ENCODE measurements at places on chromosomes 1 and 21. TPM values are rescaled to one million over a fixed set of nuclear protein-coding genes. Genes with fewer than 3 reads are reported as not detected.

DNA sequence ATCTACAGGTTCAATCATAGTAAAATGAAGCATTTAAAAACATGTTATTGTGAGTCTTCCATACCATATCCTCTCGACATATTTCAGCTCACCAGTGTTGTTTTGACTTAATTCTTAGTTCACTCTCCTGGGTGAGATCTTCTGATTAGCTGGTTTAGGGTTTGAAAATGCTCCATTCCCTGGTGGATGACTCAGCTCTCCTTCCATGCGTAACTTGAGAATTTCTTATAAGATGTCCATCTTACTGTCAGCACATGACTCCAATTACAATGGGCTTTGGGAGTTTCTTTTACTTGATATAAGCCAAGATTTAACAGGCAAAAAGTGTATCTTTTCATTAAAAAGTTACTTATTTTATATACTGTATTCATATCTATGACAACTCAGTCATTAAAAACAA is 476.5 kb downstream of the BRINP3 start:
- H3K27ac ChIP-seq = no peak overlapping the region
- H3K4me3 ChIP-seq = no peak overlapping the region
- no peaks in the 10 kb centered on the region for H3K27me3 ChIP-seq
- no peaks in the 10 kb centered on the region for H3K4me1 ChIP-seq
- H3K36me3 ChIP-seq = no peaks in the 10 kb centered on the region

DNA sequence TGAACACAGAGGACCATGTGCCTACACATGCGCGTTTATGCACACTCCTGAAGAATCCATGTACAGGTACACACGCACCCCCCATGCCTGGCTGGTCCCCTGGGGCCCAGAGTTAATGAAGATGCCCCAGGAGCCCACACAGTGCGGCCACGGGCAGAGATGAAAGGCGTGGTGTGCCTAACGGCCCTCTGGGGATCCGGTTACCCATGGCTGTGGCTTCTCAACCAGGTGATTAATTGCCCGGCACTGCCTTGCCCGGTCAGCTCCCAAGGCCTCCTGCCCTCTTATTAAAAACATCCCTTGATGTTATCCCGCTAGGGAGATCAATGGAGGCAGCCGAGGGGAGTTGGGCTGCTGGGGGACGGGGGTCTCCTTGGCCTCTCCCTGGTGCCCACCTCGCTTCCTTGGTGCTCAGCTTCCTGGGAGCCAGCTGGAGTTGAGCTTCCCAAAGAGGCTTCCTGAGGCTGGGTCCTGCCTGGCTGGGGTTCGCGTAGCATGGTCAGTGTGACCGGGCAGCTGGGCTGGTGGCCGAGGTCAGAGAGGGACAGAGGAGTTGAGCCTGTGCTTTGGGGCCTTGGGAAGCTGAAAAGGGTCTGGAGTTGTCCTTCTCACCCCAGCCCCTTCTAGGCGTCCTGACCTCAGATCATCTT is 75.0 kb upstream of the WNT4 start:
- H3K4me3 ChIP-seq = no peak overlapping the region
- H3K27ac ChIP-seq = no peak overlapping the region
- H3K27me3 ChIP-seq = no peaks in the 10 kb centered on the region
- H3K4me1 ChIP-seq = no peaks in the 10 kb centered on the region

- no peaks in the 10 kb centered on the region for H3K27me3 ChIP-seq
- no peaks in the 10 kb centered on the region for H3K36me3 ChIP-seq
- DNase-seq = no peak
Observed at GRCh38 chr1:114453361-114453784, 57.6 kb downstream of the TRIM33 start.

DNA sequence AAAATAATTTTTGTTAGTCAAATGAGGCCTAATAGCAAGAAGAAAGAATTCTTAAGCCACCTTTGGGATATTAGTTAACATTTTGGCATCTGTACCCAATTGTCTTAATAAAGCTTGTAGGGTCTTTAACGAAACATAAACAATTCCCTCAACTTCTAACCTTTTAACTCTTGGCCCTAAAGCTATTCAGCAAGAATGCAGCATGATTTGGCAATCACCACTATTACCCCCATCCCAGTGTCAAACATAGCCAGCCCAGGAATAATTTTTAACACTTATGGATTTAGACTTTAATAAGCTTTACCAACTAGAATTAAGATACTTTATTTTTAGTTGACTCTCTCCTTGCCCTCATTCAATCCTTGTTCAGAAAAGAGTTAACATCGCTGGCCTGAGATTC is 2.5 kb upstream of the SLC16A4 start:
- DNase-seq = no peak
- no peak overlapping the region for H3K4me3 ChIP-seq
- no peak overlapping the region for H3K27ac ChIP-seq
- no peaks in the 10 kb centered on the region for H3K4me1 ChIP-seq

Gene MPL
- 0.12 TPM for total RNA-seq
